ENCODE measurements at places on chromosomes 11 and 22. TPM values are rescaled to one million over a fixed set of nuclear protein-coding genes. Genes with fewer than 3 reads are reported as not detected.
A peak's percentile ranks its signal among the peaks of the same experiment; 100 is the strongest.

ART1 gene
- 3.7 TPM for total RNA-seq

MYO7A gene
- total RNA-seq = 6.0 TPM

GDPD4 gene
- not detected for total RNA-seq

CREB3L1 gene
- total RNA-seq = 39.9 TPM

CD6 gene
- 4.3 TPM for total RNA-seq

KCTD17 gene
- total RNA-seq = 61.3 TPM

KCNK4 gene
- total RNA-seq = not detected

CNGA4 gene
- not detected for total RNA-seq

SAA1 gene
- 17.1 TPM for total RNA-seq

- H3K4me3 ChIP-seq = no peak overlapping the region
- H3K27ac ChIP-seq = no peak overlapping the region
- H3K4me1 ChIP-seq = no peaks in the 10 kb centered on the region
Measured at GRCh38 chr11:79493555-79494171, 52.8 kb upstream of the TENM4 start.

DNA sequence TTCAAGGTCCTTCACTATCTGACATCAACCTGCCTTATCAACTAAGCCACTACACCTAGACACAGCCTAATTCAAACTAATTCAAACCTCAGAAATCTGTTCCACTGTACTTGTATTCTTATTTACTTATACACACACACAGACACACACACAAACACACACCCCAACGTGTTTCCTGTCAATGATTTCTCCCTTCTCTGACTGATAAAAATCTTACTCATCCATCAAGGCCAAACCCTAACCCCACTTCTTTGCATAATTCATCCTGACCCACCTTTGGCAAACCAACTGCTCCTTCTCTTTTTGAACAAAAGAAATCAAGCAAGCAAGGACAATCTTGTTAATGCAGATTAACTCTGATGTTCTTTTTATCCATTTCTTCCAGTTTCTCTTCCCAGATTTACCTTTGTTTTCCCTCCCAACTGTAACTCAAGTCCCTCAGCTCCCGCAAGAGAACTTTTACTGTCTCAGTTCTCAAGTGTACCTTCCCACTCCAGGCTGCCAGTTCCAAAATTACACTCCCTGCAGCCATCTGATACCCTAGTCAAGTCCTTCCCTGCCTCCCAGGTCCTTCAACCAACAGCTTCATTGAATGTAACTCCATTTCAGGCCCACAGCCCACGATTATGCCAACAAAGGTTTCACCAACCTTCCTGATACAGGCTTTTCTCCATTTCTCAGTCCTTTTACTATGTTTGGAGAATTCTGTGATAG, 78.3 kb downstream of the PAK1 start:
- H3K4me1 ChIP-seq = peaks cover 10% of the 10 kb centered on the region
- H3K36me3 ChIP-seq = no peaks in the 10 kb centered on the region
- no peaks in the 10 kb centered on the region for H3K27me3 ChIP-seq
- H3K4me3 ChIP-seq = no peak overlapping the region
- H3K27ac ChIP-seq = peak overlapping the region; percentile 17

DNA sequence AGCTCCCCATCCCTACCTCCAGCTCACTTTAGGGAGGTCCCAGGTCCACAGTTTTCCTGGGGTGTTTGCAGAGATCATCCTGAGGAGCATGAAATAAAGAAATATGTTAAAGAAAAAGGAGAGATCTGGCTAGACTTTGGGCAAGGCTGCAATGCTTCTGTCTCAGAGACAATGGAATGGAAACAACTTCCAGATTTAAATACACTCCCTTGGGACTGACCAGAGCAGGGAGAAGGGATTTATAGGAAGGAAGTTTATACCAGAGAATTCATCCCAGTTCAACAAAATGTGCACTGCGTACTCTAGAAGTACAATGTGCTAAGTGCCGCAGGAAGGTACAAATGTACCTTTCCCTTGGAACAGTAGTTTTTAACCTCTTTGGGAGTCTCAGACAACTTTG, 40.4 kb downstream of the ETS1 start:
- H3K27me3 ChIP-seq = no peaks in the 10 kb centered on the region
- no peak overlapping the region for H3K4me3 ChIP-seq
- no peak for DNase-seq
- H3K4me1 ChIP-seq = peaks cover 17% of the 10 kb centered on the region
- H3K27ac ChIP-seq = peak overlapping the region; percentile 5

DNA sequence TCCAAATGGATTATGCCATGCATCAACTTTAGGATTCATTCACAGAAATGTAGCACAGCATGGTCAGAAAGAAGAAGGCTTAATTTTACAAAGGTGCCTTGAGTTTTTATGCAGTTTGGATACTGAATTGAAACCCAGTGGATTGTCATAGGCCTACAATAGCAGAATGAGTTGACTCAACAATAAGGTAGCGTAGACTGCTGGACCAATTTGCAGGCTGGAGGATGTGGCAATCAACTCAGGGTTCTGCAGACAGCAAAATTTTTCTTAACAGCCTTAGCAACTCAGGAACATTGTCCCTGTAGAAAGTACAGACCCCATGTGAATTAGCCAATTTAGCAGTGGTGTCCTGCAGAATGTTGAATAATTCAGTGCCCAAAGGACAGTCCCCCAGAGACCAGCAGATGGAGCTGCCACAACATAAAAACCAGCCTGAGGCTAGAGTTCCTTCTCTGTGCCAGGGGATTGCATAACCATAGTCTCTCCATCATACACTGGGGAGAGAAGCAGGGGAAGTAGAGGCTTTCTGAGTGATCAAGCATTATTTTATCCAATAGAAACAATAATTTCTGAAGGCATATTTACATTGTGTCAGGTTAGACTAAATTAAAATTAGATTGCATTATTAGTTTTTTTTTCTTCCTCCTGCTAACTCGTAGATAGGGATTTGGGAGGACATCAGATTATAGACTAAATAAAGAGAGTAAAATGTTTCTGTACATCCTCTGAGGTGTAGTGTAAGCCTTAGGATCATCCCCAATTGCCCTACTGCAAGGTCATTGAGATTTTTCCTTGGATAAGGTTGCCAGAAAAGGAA, 20.3 kb upstream of the MRPL17 start:
- peak; percentile 19 for DNase-seq
- no peak overlapping the region for H3K27ac ChIP-seq

GRCh38 chr22:19900707-19901436, 40.7 kb upstream of the COMT start:
- DNase-seq = peak; percentile 75
- H3K4me3 ChIP-seq = no peak overlapping the region
- H3K36me3 ChIP-seq = no peaks in the 10 kb centered on the region
- H3K27ac ChIP-seq = no peak overlapping the region
- no peaks in the 10 kb centered on the region for H3K27me3 ChIP-seq

- H3K4me1 ChIP-seq = no peaks in the 10 kb centered on the region
- no peak for DNase-seq
- no peaks in the 10 kb centered on the region for H3K27me3 ChIP-seq
- no peak overlapping the region for H3K4me3 ChIP-seq
Measured at GRCh38 chr22:44091021-44091721, 67.1 kb downstream of the PARVB start.

DNA sequence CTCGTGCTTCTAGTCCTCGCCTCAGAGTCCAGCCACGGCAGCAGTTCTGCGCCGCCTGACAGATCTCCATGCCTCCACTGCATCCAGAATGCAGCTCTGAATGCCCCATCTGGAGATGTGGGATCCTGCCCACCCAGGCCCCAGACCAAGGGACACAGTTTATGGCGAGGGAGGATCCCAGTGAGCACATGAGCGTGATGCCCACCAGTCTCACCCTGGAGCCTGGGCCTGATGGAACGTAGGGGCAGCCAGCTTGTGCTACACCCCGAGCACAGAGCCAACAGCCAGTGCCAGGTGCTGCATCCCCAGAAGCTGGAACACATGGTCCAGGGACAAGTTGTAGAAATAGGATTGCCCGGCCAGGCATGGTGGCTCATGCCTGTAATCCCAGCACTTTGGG, 10.4 kb downstream of the IGLL1 start:
- peaks cover 31% of the 10 kb centered on the region for H3K27me3 ChIP-seq
- H3K4me1 ChIP-seq = peaks cover 14% of the 10 kb centered on the region
- no peak overlapping the region for H3K4me3 ChIP-seq
- H3K27ac ChIP-seq = no peak overlapping the region
- no peak for DNase-seq

GRCh38 chr11:90243534-90243933, 20.7 kb upstream of the CHORDC1 start:
- no peaks in the 10 kb centered on the region for H3K36me3 ChIP-seq
- H3K4me1 ChIP-seq = no peaks in the 10 kb centered on the region
- DNase-seq = no peak
- no peak overlapping the region for H3K4me3 ChIP-seq

- no peaks in the 10 kb centered on the region for H3K27me3 ChIP-seq
- H3K4me1 ChIP-seq = peaks cover 17% of the 10 kb centered on the region
- no peak overlapping the region for H3K4me3 ChIP-seq
- DNase-seq = no peak
Measured at GRCh38 chr11:130474637-130475400, 26.4 kb downstream of the ADAMTS15 start.

DNA sequence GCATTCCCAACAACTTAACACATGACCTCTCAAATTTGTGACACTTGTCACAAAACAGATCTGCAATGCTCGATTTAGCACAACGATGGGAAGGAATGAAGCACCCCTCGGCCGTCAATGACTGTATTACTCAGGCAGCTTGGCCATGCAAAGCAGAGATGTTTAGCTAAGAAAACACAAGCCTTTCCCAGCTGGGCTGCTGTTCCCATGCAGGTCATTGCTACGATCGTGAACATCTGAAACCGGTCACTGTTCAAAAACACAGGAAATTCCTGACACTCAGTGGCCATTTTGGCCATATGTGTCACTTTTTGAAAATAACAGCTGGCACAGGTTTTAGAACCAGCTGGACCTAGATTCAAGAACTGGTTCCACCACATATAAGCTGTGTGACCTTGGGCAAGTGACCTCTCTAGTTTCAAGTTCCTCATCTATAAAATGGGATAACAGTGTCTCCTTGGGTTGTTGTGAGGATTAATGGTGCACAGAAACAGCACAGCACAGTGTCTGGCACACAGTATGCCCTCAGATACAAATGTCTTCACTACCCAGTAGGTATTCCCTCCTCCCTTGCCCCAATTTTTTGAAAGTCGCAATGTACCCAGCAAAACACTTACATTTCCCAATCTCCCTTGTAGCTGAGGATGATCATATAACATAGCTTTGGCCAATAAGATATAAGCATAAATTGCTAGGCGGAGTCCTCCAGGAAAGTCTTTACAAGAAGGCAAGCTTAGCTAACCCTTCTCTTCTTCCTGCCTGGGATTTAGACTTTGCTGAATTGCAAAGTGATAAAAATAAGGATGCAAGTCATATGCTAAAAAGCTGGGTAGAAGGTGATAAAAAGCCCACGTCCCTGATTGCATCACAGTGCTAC, 93.1 kb downstream of the C11orf58 start:
- H3K4me3 ChIP-seq = no peak overlapping the region
- DNase-seq = no peak
- H3K4me1 ChIP-seq = no peaks in the 10 kb centered on the region
- H3K27ac ChIP-seq = no peak overlapping the region
- H3K27me3 ChIP-seq = no peaks in the 10 kb centered on the region

- peak; percentile 13 for DNase-seq
- H3K36me3 ChIP-seq = no peaks in the 10 kb centered on the region
- H3K4me1 ChIP-seq = no peaks in the 10 kb centered on the region
- H3K27me3 ChIP-seq = no peaks in the 10 kb centered on the region
Measured at GRCh38 chr11:122634501-122634900, 21.0 kb upstream of the UBASH3B start.

- H3K4me1 ChIP-seq = peaks cover 30% of the 10 kb centered on the region
- H3K27me3 ChIP-seq = peaks cover 51% of the 10 kb centered on the region
- H3K36me3 ChIP-seq = no peaks in the 10 kb centered on the region
- peak overlapping the region; percentile 51 for H3K4me3 ChIP-seq
Measured at GRCh38 chr11:2269601-2270321, 627 bp downstream of the ASCL2 start.

- no peak for DNase-seq
- no peak overlapping the region for H3K4me3 ChIP-seq
- no peak overlapping the region for H3K27ac ChIP-seq
- H3K4me1 ChIP-seq = no peaks in the 10 kb centered on the region
- no peaks in the 10 kb centered on the region for H3K36me3 ChIP-seq
- no peaks in the 10 kb centered on the region for H3K27me3 ChIP-seq
Measured at GRCh38 chr22:48860557-48860956, 967.1 kb downstream of the BRD1 start.

DNA sequence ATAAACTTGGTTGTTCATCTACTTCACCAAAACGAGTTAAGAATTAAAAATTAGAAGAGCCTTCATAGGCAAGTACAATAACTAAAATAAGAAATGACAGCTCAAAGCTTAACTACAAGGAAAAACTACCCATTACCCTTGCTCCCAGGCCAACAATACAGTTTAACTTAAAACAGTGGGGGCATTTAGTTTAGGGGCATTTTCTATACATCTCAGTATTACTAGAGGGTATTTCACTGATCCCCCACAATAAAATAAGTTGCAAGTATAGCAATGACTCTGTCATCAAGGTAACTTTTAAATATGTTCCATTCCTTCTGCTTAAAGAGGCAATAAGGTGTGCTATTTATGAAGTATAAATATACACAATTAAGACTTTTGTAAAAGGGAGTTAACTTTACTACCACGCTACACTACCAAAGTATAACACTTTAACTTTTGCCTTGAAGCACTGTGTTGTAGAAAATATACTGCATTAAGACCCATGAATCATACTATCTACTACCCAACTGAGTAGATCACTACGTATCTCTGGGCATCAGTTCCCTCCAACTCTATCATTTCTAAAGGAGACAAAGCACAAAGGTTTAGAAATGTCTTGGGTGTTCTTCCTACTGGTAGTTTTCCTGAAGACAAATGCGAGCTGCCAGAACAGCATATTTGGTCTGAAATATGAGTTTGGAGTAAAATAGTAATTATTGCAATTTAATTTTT, 29.8 kb downstream of the CHORDC1 start:
- no peaks in the 10 kb centered on the region for H3K36me3 ChIP-seq
- H3K4me1 ChIP-seq = no peaks in the 10 kb centered on the region
- no peak overlapping the region for H3K4me3 ChIP-seq
- DNase-seq = no peak
- H3K27ac ChIP-seq = no peak overlapping the region
- H3K27me3 ChIP-seq = no peaks in the 10 kb centered on the region

DNA sequence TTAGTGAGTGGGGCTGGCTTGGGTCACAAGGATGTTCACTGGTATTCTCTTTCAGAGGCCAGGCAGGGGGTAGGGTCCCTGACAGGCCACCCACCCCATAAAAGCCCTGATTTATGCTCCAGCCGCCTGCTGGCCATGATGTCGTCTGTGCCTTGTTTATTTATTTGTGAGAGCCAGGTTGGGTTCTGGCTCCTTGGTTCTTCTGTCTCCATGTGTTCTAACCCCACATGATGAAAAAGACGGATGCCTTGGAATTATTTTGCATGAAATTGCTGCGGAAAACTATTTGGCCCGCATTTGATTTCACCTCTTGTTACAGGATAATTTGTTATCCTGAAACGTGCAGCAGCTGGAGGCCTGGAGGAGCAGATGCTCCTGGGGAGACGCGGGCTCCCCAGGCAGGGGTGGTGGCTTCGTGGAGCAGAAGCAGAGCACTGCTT, 46.3 kb upstream of the WNT11 start:
- DNase-seq = no peak
- H3K36me3 ChIP-seq = no peaks in the 10 kb centered on the region
- no peaks in the 10 kb centered on the region for H3K4me1 ChIP-seq
- H3K27me3 ChIP-seq = no peaks in the 10 kb centered on the region

All from transverse colon (tissue), 4 donors.